ENCODE measurements at places on chromosomes 6 and 20. TPM values are rescaled to one million over a fixed set of nuclear protein-coding genes. Genes with fewer than 3 reads are reported as not detected.

The RBPJL gene
- not detected for total RNA-seq

The TPD52L1 gene
- 41.4 TPM for total RNA-seq

The SLC32A1 gene
- total RNA-seq: not detected

The ARFGEF2 gene
- total RNA-seq: 33.5 TPM

The KIF13A gene
- total RNA-seq: 21.3 TPM

The SLC17A4 gene
- not detected for total RNA-seq

The ADGRF1 gene
- total RNA-seq: 82.6 TPM

The PGC gene
- total RNA-seq: not detected

The BNIP5 gene
- not detected for total RNA-seq

The PDE10A gene
- 2.1 TPM for total RNA-seq

The PACRG gene
- not detected for total RNA-seq

The ABT1 gene
- 26.9 TPM for total RNA-seq

The MC3R gene
- not detected for total RNA-seq

The COL11A2 gene
- 0.63 TPM for total RNA-seq

The SMOC2 gene
- not detected for total RNA-seq

The ZSWIM1 gene
- 16.3 TPM for total RNA-seq

The HSPA1L gene
- total RNA-seq: 0.69 TPM

The ZNF292 gene
- 16.9 TPM for total RNA-seq

The HCK gene
- total RNA-seq: not detected

The HLA-DOB gene
- total RNA-seq: 0.29 TPM

The SOBP gene
- total RNA-seq: 0.17 TPM

The POLR1C gene
- 69.7 TPM for total RNA-seq

The ZNF334 gene
- total RNA-seq: 0.58 TPM

The SLC24A3 gene
- total RNA-seq: not detected

The AKAP7 gene
- 3.6 TPM for total RNA-seq

The PLCB4 gene
- total RNA-seq: 16.9 TPM

The MARCKS gene
- 51.5 TPM for total RNA-seq

The CLIC5 gene
- total RNA-seq: not detected

The COMMD7 gene
- 33.5 TPM for total RNA-seq

The SPDEF gene
- 190 TPM for total RNA-seq

The RAD21L1 gene
- 0.11 TPM for total RNA-seq

The NRN1 gene
- total RNA-seq: not detected

The MICAL1 gene
- total RNA-seq: 9.1 TPM

The ADAM33 gene
- not detected for total RNA-seq

The MMS22L gene
- 19.3 TPM for total RNA-seq

The ZC3H12D gene
- not detected for total RNA-seq

The HACE1 gene
- 4.3 TPM for total RNA-seq

The SLC17A2 gene
- not detected for total RNA-seq

The SLC22A2 gene
- not detected for total RNA-seq

The SPTLC3 gene
- total RNA-seq: 16.3 TPM

The CUL7 gene
- total RNA-seq: 18.6 TPM

The ZNF831 gene
- total RNA-seq: not detected

The PREX1 gene
- total RNA-seq: 18.9 TPM

The PRL gene
- not detected for total RNA-seq

The NHLRC1 gene
- total RNA-seq: 1.3 TPM

The UBE2C gene
- 304 TPM for total RNA-seq

All from PC-3 (cell line).